ENCODE measurements at places on chromosomes 12 and 14. TPM values are rescaled to one million over a fixed set of nuclear protein-coding genes. Genes with fewer than 3 reads are reported as not detected.

GRCh38 chr12:107029081-107029480 lies 42.1 kb upstream of the MTERF2 start:
- no peak for DNase-seq
- H3K4me3 ChIP-seq = no peak overlapping the region
- no peaks in the 10 kb centered on the region for H3K27me3 ChIP-seq
- peaks cover 20% of the 10 kb centered on the region for H3K4me1 ChIP-seq
- no peaks in the 10 kb centered on the region for H3K36me3 ChIP-seq

DNA sequence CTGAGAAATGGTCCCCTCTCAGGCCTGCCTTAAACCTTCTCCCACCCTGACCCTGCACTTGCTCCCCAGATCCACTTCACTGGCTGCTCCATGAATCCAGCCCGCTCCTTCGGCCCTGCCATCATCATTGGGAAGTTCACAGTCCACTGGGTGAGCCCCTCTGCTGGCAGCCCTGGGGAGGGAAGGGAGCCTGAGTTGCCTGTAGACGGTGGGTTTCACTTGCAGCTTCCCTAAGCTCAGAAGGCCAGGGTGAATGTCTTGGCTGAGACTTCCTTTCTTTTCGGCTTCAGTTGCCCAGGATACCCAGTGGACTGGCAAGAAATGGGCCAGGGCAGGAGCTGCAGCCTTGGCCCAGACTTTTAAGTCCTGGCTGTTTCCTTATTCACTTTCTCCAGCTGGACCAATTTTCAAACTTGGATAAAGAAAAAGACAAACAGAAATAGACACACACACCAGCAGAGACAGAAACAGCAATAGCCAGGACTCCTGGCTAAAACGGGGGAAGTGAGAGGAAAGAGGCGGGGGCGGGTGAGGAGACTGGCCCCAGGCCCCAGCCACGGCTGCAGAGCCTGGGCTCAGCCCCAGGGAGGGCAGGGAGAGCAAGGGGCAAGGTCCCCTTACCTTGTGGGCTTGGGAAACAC lies 2.0 kb downstream of the AQP6 start:
- no peak overlapping the region for H3K27ac ChIP-seq
- H3K4me3 ChIP-seq = no peak overlapping the region
- no peaks in the 10 kb centered on the region for H3K4me1 ChIP-seq
- H3K36me3 ChIP-seq = no peaks in the 10 kb centered on the region
- DNase-seq = no peak
- peaks cover 12% of the 10 kb centered on the region for H3K27me3 ChIP-seq

- H3K27me3 ChIP-seq = no peaks in the 10 kb centered on the region
- peak overlapping the region; percentile 96 for H3K27ac ChIP-seq
- peak; percentile 42 for DNase-seq
- H3K36me3 ChIP-seq = no peaks in the 10 kb centered on the region
- peak overlapping the region; percentile 85 for H3K4me3 ChIP-seq
Measured at GRCh38 chr12:120529641-120530417, 871 bp upstream of the COQ5 start.

GRCh38 chr12:76072568-76072967 lies 11.9 kb downstream of the NAP1L1 start:
- no peak overlapping the region for H3K27ac ChIP-seq
- DNase-seq = no peak
- peaks cover 29% of the 10 kb centered on the region for H3K36me3 ChIP-seq
- no peaks in the 10 kb centered on the region for H3K27me3 ChIP-seq
- no peaks in the 10 kb centered on the region for H3K4me1 ChIP-seq

DNA sequence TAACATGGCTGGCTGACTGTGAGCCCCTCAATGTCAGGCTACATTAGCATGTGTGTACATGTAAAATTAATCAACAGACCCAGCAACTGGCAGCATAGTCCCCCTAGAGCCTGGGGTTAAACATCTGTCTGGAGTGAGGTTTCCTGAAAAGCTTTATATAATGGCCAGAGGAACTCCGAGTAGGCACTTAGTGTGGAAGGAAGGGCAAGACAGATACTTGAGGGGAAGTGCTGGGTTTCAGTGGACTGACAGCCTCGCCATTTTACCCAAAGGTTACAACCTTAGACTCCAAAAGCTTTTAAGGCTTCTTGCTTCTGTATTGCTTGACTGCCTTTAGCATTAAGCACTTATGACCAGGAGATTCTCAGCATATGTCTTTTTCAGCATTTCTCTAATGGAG lies 430.8 kb downstream of the FLRT2 start:
- no peaks in the 10 kb centered on the region for H3K4me1 ChIP-seq
- no peak for DNase-seq
- no peaks in the 10 kb centered on the region for H3K36me3 ChIP-seq
- H3K27me3 ChIP-seq = no peaks in the 10 kb centered on the region

GRCh38 chr12:105281694-105282049 lies 45.7 kb upstream of the APPL2 start:
- DNase-seq = no peak
- H3K4me3 ChIP-seq = no peak overlapping the region
- peaks cover 6% of the 10 kb centered on the region for H3K4me1 ChIP-seq
- no peak overlapping the region for H3K27ac ChIP-seq
- H3K36me3 ChIP-seq = no peaks in the 10 kb centered on the region
- H3K27me3 ChIP-seq = no peaks in the 10 kb centered on the region

DNA sequence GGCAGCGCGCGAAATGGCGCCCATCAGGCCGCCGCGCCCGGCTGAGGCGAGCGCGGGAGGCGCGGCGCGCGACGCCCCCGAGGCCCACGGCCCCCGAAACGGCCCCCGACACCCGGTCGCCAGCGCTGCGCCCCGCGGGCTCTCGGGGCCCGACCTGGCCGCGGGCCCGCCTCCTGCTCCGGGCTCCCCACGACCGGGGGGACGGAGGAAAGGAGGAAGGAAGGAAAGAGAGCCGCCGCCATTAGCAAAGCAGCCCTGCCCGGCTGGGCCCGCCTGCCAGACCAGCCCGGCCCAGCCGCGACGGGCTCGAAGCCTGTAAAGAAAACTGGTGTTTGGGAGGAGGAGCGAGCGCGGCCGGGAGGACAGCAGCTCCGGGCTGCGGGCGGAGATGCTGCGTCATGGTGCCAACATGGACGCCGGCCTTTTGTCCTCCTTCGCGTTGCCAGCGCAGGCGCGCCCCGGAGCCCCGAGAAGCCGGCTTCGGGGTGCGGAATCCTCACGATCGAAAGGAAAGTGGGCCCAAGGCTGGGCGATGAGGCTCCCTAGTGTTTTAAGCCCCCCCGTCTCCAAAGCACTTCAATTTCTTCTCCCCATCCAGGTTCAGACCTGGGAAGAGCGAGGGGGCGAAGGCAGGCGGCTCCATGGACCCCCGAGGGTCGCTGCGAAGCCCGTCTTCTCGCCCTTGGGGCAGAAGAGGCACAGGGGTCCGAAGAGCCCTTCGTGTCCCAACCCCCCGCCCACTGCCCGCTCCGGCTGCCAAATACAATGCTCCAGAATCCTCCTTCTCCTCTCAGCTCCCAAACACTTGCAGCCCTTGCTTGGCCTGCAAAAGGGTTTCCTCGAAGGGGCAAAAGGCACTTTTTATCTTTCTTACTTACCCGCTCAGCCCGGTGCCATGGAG lies 2.9 kb upstream of the SETD1B start:
- no peaks in the 10 kb centered on the region for H3K27me3 ChIP-seq
- H3K4me1 ChIP-seq = peaks cover 57% of the 10 kb centered on the region
- H3K27ac ChIP-seq = peak overlapping the region; percentile 99
- DNase-seq = peak; percentile 74
- peak overlapping the region; percentile 65 for H3K4me3 ChIP-seq

GRCh38 chr12:104134882-104135281 lies 3.1 kb downstream of the NFYB start:
- DNase-seq = no peak
- no peak overlapping the region for H3K4me3 ChIP-seq
- H3K4me1 ChIP-seq = peaks cover 30% of the 10 kb centered on the region
- no peaks in the 10 kb centered on the region for H3K27me3 ChIP-seq

- no peak for DNase-seq
- no peak overlapping the region for H3K27ac ChIP-seq
- H3K4me3 ChIP-seq = no peak overlapping the region
- peaks cover 3% of the 10 kb centered on the region for H3K4me1 ChIP-seq
- H3K36me3 ChIP-seq = peaks cover 58% of the 10 kb centered on the region
Measured at GRCh38 chr12:905261-906031, 44.0 kb downstream of the RAD52 start.

DNA sequence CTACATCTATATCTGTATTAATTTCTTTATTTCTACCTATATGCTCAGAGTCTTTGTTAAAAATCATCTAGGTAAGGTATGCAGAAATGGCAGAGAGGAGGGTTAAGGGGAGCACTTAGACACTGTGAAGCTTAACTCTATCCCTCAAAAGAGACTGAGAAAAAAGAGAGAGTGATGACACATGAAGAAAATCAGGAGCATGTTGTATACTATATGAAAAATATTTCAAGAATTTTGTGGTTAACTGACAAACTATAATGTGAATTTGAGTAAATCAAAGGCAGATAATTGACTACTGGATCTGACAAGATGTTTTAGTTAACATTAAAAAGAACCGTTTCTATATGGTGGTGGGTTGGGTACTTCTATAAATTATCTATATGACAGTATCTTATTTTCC lies 1814.2 kb upstream of the SEL1L start:
- DNase-seq = no peak
- no peaks in the 10 kb centered on the region for H3K36me3 ChIP-seq
- no peaks in the 10 kb centered on the region for H3K27me3 ChIP-seq

GRCh38 chr14:85415015-85415712 lies 114.8 kb upstream of the FLRT2 start:
- peak overlapping the region; percentile 43 for H3K27ac ChIP-seq
- H3K4me1 ChIP-seq = peaks cover 19% of the 10 kb centered on the region
- peak; percentile 94 for DNase-seq
- H3K36me3 ChIP-seq = no peaks in the 10 kb centered on the region

- no peak overlapping the region for H3K4me3 ChIP-seq
- no peaks in the 10 kb centered on the region for H3K4me1 ChIP-seq
- DNase-seq = no peak
- H3K27me3 ChIP-seq = peaks cover 3% of the 10 kb centered on the region
- no peak overlapping the region for H3K27ac ChIP-seq
Measured at GRCh38 chr14:53638966-53639365, 317.7 kb downstream of the BMP4 start.

GRCh38 chr12:31867292-31867691 lies 91.9 kb upstream of the RESF1 start:
- no peak for DNase-seq
- H3K4me1 ChIP-seq = no peaks in the 10 kb centered on the region
- no peak overlapping the region for H3K27ac ChIP-seq
- no peaks in the 10 kb centered on the region for H3K27me3 ChIP-seq
- H3K4me3 ChIP-seq = no peak overlapping the region
- no peaks in the 10 kb centered on the region for H3K36me3 ChIP-seq

- no peak overlapping the region for H3K4me3 ChIP-seq
- no peaks in the 10 kb centered on the region for H3K36me3 ChIP-seq
- peaks cover 31% of the 10 kb centered on the region for H3K4me1 ChIP-seq
- H3K27me3 ChIP-seq = no peaks in the 10 kb centered on the region
- H3K27ac ChIP-seq = no peak overlapping the region
- DNase-seq = no peak
Measured at GRCh38 chr12:113239288-113239771, 18.1 kb downstream of the TPCN1 start.

GRCh38 chr12:49930515-49931288 lies 19.8 kb upstream of the AQP2 start:
- H3K36me3 ChIP-seq = no peaks in the 10 kb centered on the region
- H3K27ac ChIP-seq = no peak overlapping the region
- DNase-seq = peak; percentile 68
- H3K4me3 ChIP-seq = no peak overlapping the region
- H3K4me1 ChIP-seq = no peaks in the 10 kb centered on the region

GRCh38 chr12:62673028-62673815 lies 206.6 kb downstream of the MON2 start:
- H3K36me3 ChIP-seq = no peaks in the 10 kb centered on the region
- no peaks in the 10 kb centered on the region for H3K4me1 ChIP-seq
- H3K27ac ChIP-seq = no peak overlapping the region
- H3K27me3 ChIP-seq = no peaks in the 10 kb centered on the region

DNA sequence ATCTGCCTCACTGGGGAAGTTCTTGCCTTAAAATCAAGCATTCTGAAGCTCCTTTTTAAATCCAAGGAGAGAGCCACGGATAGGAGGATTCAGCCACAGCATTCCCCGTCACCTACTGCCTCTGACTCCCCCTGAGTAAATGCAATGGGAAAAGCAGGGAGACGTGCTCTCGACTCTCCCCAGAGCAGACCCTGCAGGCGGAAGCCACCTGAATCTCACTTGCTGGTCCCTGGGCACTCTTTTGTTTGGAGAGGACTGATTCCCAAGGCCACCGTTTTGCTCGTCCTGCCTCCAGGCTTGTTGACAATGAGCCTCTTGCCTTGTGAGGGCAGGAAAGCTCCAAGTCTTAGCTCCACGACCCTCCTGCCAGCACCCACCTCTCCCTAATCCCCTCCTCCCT lies 204.5 kb downstream of the SLC15A4 start:
- no peaks in the 10 kb centered on the region for H3K36me3 ChIP-seq
- no peak overlapping the region for H3K27ac ChIP-seq
- H3K4me1 ChIP-seq = no peaks in the 10 kb centered on the region
- no peak overlapping the region for H3K4me3 ChIP-seq

- DNase-seq = no peak
- H3K27me3 ChIP-seq = no peaks in the 10 kb centered on the region
- no peaks in the 10 kb centered on the region for H3K36me3 ChIP-seq
- H3K4me3 ChIP-seq = no peak overlapping the region
- no peaks in the 10 kb centered on the region for H3K4me1 ChIP-seq
Measured at GRCh38 chr12:85657836-85658630, 178.2 kb downstream of the RASSF9 start.

- peaks cover 7% of the 10 kb centered on the region for H3K4me1 ChIP-seq
- H3K27ac ChIP-seq = no peak overlapping the region
- no peaks in the 10 kb centered on the region for H3K27me3 ChIP-seq
Measured at GRCh38 chr14:89392181-89392580, 24.9 kb downstream of the FOXN3 start.

DNA sequence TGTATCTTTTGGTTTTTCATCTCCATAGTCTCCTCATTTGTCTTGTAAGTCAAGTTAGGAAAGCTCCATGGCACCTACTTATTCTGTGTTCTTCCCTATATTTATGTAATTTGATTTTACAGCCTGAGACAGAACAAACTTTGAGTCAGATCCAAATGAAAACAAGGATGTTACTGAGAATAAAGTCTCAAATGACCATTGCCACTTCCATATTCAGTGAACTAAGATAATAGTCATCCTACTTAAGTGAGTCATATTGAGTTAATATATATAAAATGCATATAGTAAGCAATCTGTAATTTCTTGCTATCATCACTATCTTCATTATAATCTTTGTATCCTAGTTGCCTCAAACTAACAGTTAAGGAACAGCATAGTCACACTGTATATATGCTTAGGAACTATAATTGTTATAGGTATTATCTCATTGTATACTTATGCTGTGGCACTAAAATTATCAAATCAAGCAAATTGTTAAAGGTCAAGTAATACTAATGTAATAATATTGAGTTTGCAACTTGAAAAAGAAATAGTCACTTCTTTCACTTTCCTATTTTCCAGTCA lies 30.8 kb downstream of the TMTC3 start:
- H3K36me3 ChIP-seq = peaks cover 17% of the 10 kb centered on the region
- no peak for DNase-seq
- no peak overlapping the region for H3K27ac ChIP-seq
- no peaks in the 10 kb centered on the region for H3K4me1 ChIP-seq
- no peaks in the 10 kb centered on the region for H3K27me3 ChIP-seq

Gene IGF1
- 1.9 TPM for total RNA-seq

Gene TAS2R7
- not detected for total RNA-seq

Gene CCNT1
- 45.9 TPM for total RNA-seq

Gene RPGRIP1
- not detected for total RNA-seq

Gene AKAP3
- total RNA-seq = 1.4 TPM

Gene NFE2
- 0.29 TPM for total RNA-seq

Gene GMFB
- total RNA-seq = 69.4 TPM

Gene ZBTB42
- 6.9 TPM for total RNA-seq

Gene ASB2
- not detected for total RNA-seq
